NCI-H2081 treated with DMSO at 0.1 percent for 48 hours (cell line): ENCODE measurements at places on chromosomes 5 and 9.

- DNase-seq, result no peak
These were observed 63.7 kb downstream of the LURAP1L start for GRCh38 chr9:12838546-12838945.

GRCh38 chr5:117095346-117096332, 521.0 kb upstream of the SEMA6A start:
- no peak for DNase-seq

DNA sequence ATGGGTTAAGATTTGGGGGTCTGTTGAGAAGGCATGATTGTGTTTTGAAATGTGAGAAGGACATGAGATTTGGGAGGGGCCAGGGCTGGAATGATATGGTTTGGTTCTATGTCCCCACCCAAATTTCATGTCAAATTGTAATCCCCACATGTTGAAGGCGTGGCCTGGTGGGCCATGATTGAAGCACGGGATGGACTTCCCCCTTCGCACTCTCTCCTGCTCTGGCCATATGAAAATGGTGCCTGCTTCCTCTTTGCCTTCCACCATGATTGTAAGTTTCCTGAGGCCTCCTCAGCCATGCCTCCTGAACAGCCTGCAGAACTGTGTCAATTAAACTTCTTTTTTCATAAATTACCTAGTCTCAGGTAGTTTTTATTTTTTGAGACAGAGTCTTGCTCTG, 14.7 kb upstream of the NOTCH1 start:
- DNase-seq, result no peak

GRCh38 chr5:56983593-56984361, 31.9 kb upstream of the MIER3 start:
- no peak for DNase-seq

GRCh38 chr5:579746-580366, 32.3 kb upstream of the CEP72 start:
- no peak for DNase-seq
